Pancreas (tissue), 10 donors: ENCODE measurements at places on chromosomes 6 and 20. TPM values are rescaled to one million over a fixed set of nuclear protein-coding genes. Genes with fewer than 3 reads are reported as not detected.
A peak's percentile ranks its signal among the peaks of the same experiment; 100 is the strongest.

GRCh38 chr20:37335642-37336368, 10.1 kb upstream of the SRC start:
- no peak for DNase-seq

DNA sequence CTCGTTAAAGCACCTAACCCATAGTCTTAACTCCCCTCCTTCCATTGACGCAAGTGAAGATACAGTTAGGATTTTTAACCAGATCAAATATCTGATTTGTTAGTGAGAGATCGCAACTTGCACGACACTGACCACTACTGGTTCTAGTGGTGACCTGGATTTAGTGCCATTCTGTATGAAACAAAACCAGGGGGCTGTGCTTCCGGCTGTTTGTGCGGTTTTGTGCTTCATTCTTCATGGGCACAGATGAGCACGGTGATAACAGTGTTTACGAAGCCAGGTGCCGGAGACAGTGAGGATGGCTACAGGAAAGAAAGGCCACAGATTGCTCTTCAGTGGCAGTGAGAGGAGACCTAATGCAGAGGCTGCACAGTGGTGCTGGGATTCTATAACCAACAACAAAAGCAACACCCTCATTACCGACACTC, 75.5 kb downstream of the NOL4L start:
- DNase-seq, result no peak

- no peak for DNase-seq
Measured at GRCh38 chr6:46688117-46688965, 656 bp downstream of the TDRD6 start.

GRCh38 chr6:117483645-117484016, 1.2 kb downstream of the DCBLD1 start:
- DNase-seq, result no peak

DNA sequence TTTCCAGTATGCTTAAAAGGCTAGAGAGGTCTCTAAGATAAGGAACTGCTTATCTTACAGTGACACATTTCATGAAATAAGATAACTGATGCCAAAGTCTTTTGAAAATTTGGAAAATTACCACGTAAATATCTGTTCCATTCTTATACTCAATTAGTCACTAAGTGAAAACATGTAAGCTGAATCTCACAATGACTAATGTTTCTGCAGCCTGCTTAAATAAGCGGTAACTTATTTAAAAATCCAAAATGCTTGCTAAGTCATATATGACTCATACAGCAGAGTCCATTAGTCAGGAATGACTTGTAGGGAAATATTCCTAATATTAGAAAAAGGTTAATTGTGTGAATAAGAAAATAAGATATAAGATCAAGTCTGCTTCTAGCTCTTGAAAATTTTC, 27.8 kb upstream of the LGSN start:
- no peak for DNase-seq

DNA sequence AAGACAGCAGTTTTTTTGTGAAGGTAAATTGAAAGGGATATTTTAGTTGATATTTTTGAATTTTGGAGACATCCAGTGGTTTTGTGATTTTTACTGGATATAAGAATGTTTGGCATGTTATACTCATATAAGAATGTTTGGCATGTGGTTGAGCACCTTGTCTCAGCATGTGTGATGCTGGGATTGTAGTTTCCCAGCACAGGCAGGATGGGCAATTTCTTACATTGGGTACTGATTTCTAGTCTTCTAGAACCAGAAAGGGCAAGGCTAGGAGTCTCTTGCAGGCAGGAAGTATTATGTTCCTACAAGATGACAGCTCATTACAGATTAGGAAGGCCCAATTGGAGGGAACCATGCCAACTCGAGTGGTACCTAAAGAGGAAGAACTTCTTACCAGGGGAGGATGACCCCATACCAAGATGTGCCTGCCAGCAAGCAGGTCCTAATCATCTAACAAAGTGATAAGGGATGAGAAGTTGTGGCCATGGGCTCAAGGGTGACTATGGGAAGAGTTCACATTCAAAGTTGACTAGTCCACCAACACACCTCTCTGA, 377.8 kb downstream of the UTRN start:
- no peak for DNase-seq

DNA sequence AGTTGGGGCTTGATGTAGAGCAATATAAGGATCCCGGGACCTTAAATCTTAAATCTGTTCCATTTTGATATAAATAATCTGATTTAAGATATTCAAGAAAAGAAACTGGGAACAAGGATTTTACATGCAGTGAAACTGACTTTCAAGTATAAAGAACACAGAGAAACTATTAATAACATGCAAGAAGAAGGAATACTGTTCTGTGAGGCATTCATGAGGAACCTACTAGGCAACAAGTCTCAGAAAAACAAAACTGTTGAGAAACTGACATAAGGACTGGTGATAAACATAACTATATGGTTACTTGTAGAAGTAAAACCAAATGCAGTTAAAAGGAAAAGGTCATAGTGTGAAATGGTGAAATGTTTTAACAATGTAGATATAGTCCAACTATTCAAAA, 15.8 kb downstream of the HDDC2 start:
- no peak for DNase-seq

- DNase-seq, result no peak
Measured at GRCh38 chr6:39051399-39052122, 3.0 kb downstream of the GLP1R start.

GRCh38 chr6:27544612-27545260, 71.8 kb upstream of the ZNF184 start:
- no peak for DNase-seq

DNA sequence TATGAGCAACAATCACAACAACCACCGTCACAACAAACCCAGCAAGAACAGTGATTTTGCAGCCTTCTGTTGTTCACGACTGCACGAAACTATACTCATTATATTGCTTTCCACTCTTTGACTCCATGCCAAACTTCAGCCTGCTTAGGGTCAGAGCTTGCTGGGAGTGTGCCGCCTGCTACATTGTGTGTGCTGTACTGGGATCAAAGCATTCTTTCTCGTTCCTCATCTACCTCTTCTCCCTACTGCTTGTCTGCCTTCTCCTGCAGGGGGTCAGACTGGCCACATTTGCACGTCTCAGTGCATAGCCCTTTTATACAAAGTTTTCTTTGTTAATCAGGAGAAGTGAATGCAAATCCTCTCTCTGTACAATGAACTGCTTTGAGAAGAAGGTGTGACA, 401.6 kb upstream of the CITED2 start:
- no peak for DNase-seq

GRCh38 chr6:111276736-111277135, 189.4 kb downstream of the SLC16A10 start:
- no peak for DNase-seq

- no peak for DNase-seq
Measured at GRCh38 chr20:24937579-24937978, 11.5 kb upstream of the CST7 start.

GRCh38 chr20:41654884-41655283, 36.7 kb upstream of the CHD6 start:
- DNase-seq, result no peak

DNA sequence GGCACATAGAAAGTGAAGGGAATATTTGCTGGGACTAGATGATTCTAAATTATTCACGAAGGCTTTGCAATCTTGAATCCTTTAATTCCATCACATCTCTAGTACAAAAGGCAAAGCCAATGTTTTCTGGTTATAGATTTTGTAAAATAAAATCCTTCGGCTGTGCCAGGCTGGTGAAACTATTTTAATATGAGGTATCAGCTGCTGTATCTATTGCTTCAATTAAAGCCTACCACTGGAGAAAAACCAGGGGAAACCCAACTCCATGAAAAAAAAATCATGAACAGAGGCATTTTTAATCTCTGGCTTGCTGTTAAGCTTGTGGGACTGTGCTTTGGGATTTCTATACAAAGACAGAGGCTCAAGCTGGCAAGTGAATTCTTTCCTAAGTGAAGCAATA, 271.8 kb downstream of the QKI start:
- DNase-seq, result no peak

- no peak for DNase-seq
Measured at GRCh38 chr6:168709390-168709789, 268.4 kb downstream of the SMOC2 start.

GRCh38 chr20:57043091-57043490, 223.3 kb downstream of the BMP7 start:
- DNase-seq, result no peak

GRCh38 chr6:32118782-32119628, 9.0 kb downstream of the ATF6B start:
- peak; percentile 91 for DNase-seq

GRCh38 chr6:167492100-167492449, 167.2 kb downstream of the TTLL2 start:
- DNase-seq, result no peak

- DNase-seq, result no peak
Measured at GRCh38 chr6:131116755-131117360, 18.4 kb upstream of the AKAP7 start.

DNA sequence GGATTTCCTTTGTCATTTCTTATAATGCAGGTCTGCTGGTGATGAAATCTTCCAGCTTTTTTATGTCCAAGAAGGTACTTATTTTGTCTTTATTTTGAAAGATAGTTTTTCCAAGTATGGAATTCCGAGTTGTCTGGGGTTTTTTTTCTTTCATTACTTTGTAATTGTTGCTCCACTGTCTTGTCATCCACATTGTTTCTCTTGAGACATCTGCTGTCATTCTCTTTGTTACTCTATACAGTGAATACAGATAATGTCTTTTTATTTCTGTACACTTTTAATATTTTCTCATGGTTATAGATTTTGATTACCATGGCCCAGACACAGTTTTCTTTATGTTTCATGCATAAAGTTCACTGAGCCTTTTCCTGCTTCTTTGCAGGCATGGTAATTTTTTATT, 133.1 kb downstream of the SYCP2 start:
- no peak for DNase-seq

DNA sequence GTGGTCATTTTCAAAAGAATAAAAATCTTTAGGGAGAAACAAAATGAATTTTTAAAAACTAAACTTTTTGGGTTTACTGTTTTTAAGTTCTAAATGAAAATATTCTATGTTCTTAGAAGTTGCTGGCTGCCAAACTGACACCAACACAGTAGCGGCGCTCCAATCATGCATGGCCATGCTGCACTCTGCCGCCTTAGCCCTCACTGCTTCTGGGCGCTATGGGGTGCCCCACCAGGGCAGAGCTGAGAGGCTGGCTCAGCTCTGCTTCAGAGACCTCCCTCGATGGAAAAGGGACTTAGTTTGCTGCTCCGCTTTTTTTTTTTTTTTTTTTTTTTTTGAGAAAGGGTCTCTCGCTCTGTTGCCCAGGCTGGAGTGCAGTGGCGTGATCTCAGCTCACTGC, 20.9 kb downstream of the EZR start:
- DNase-seq, result no peak

- DNase-seq, result no peak
Measured at GRCh38 chr6:100271625-100272024, 193.1 kb downstream of the SIM1 start.

DNA sequence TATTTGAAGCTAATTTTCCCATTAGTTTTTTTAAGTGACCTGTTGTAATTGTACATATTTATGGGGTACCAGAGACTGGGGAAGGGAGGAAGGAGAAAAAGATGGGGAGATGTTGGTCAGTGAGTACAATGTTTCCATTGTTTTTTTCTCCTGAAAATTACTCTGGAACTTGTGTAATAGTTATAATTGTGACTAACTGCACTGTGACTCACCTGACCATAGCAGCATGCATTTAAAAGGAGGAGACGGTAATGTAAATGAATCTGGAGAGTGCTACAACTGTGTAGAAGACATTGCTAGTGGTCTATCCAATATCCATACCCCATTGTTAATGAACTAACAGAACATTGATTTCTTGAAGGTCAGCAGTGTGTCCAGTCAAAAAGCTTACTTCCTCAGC, 133.4 kb downstream of the RFPL4B start:
- no peak for DNase-seq

DNA sequence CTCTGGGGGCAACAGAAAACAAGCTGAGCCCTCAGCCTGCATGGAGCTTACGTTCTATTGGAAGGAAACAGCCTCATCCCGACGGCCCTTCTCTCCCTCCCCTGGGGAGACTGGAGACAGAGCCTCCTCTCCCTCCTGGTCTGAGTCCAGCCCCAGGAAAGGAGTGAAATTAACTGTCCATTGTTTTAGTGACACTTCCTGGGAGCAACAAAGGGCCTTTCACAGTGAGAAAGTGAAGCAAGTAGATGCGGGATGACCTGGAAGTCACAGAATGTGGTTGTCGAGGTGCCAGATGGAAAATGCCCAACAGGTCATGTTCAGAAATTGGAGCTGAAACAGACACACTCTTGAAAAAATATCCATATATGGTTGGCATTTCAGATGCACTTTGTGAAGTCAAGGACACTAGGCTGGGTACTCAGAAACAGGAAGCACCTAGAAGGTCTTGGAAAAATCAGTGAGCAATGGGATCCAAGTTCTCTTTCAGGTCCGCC, 77.8 kb downstream of the TFAP2C start:
- no peak for DNase-seq

DNA sequence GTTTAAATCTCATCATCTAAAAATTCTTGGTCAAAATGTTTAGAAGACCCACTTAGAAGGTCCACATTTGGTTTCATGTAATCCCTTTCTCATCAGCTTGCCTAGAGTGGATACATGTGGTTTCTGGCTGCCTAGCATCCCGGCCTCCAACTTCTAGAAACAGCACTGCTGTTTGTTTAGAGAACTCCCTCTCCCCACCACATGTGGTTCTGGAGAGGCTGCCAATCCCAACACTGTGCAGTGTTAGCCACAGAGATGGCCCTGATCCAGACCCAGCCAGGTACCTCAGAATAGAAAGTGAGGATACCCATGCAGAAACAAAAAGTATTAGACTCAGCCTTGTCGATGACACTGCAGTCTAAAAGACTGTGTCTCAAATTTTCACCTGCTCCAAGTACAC, 241.8 kb downstream of the BCKDHB start:
- DNase-seq, result no peak

GRCh38 chr20:53869466-53870258, 200.7 kb downstream of the BCAS1 start:
- peak; percentile 76 for DNase-seq

Gene CYP21A2
- polyA plus RNA-seq, result 2.7 TPM

Gene CLIC5
- polyA plus RNA-seq, result 1.1 TPM

Gene TTLL9
- 0.68 TPM for polyA plus RNA-seq

Gene CSNK2B
- polyA plus RNA-seq, result 116 TPM

Gene PKIB
- polyA plus RNA-seq, result 5.2 TPM

Gene GGTLC1
- polyA plus RNA-seq, result 0.33 TPM

Gene ZNF512B
- 22.0 TPM for polyA plus RNA-seq

Gene SPINT3
- polyA plus RNA-seq, result not detected

Gene THBD
- polyA plus RNA-seq, result 3.8 TPM

Gene NOX3
- polyA plus RNA-seq, result not detected

Gene MTRF1L
- 8.5 TPM for polyA plus RNA-seq

Gene ULBP2
- polyA plus RNA-seq, result 0.19 TPM

Gene OVOL2
- 4.4 TPM for polyA plus RNA-seq

Gene KAT14
- polyA plus RNA-seq, result 4.0 TPM

Gene C20orf141
- not detected for polyA plus RNA-seq

Gene TRDN
- not detected for polyA plus RNA-seq
